NCI-H510A treated with DMSO at 0.1 percent for 48 hours (cell line): ENCODE measurements at places on chromosomes 7 and 10.
A peak's percentile ranks its signal among the peaks of the same experiment; 100 is the strongest.

GRCh38 chr7:28362812-28363211 is 49.5 kb upstream of the CREB5 start:
- no peak for DNase-seq

DNA sequence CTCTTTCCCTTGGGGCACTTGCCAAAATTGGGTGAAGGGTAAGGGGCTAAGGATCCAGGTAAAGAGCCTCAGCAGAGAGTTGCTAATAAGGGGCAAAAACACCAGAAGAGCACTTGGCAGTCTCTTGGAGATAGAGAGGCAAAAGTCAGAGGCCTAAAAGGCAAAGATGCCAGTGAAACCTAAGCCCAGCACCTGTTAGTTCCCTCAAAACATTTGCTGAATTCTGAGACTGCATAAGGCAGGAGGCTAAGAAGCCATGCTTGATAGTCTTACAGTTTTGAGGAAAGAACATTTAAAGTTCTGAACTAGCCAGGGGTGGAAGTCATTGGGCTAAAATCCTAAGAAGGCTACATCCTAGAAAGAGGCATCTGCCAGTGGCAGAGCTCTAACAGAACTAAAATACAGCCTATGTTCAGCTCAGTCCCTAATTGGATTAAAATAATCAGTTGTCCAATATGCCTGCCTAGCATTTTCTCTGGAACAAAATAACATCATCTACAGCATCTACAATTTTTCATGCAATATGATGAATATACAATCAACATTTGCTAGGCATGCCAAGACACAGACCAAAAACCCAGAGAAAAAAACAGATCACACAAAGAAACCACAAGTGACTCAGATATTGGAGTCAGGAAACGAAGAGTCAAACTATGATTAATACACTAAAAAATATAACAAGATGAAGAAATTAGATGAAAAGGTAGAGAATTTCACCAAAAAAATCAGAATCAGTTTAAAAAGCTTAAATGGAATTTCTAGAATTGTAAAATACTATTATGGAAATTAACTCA is 7.7 kb downstream of the HTR7 start:
- DNase-seq: no peak

- no peak for DNase-seq
Measured at GRCh38 chr7:158682456-158682855, 22.1 kb downstream of the NCAPG2 start.

DNA sequence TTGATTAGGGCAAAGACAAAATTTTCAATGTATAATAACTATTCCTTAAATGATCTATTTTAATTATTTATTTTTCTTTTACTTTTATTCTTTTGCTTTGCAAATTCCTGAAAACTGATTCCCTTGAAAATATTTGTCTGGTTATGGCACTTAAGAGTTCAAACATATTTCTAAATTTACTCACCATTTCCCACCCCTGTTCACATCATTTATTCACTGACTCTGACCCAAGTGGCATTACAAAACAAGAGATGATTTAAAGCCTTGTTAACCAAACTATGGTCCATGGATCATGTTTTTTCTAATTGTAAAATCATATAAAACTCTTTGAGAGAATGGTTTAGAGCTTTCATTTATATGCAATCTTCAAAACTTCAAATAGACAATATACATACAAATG is 1256.1 kb upstream of the LRRN3 start:
- no peak for DNase-seq

DNA sequence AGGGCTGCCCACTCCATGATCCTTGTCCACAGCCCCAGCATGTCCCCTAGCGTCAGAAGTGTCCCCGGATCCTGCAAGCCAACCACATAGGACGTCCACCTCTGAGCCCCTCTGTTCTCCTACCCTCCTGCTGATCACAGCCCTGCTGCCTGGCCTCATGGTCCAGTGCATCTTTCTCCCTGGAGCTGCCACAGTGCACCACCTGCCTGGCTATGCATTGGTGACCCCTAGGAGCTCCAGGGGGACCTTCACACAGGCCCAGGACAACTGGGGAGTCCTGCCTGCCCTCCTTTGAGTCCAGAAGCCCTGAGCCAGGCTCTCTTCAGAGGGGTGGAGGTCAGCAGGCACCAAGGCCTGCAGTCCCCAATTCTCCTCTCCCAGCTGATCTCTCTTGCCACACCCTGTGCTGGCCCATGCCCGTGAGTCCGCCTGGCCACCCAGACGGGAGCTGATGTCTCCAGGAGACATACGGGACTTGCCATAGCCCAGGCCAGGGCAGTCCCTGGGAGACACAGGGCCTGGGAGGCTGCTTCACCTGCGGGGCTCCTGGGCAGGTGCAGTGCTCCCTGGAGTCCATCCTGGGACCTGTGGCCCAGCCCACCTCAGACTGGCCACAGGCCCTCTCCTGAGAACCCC is 77.4 kb upstream of the RET start:
- DNase-seq: no peak

DNA sequence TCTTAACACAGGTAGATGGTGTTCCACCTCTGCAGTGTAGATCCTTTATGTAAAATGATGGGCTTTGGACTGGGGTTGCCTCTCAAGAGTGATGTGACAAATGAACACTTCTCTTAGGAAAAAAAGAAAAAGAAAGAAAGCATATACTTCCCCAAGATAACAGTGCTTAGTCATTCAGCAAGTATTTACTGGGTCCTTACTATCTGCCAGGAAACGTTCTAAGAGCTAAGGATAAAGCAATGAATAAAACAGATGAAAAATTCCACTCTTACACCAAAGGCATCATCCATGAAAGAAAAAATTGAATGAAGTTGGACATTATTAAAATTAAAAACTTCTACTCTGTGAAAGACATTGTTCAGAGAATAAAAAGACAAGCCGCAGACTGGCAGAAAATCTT is 177.3 kb downstream of the C7orf25 start:
- no peak for DNase-seq

GRCh38 chr7:143954135-143954534 is 509 bp upstream of the OR2F1 start:
- no peak for DNase-seq

- DNase-seq: no peak
Measured at GRCh38 chr10:50385624-50386023, 134.3 kb upstream of the ASAH2 start.

DNA sequence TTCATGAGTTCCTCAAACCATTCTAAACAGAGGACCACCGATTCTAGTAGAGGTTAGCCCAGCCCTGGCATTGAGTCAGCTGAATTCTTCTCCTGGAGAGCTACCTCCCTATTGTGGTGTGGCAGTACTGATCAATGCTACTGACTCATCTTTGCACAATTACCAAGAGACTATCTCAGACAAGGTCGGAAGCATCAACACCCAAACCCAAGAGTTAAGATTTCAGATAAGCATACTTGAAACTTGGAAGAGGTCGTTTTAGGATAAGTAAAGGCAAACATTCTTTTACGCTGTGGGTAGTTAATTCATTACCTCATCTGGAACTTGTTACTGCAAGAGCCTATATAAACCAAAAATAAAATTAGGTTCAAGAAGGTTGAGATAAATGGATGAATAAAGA is 154.6 kb upstream of the NRBF2 start:
- DNase-seq: no peak

DNA sequence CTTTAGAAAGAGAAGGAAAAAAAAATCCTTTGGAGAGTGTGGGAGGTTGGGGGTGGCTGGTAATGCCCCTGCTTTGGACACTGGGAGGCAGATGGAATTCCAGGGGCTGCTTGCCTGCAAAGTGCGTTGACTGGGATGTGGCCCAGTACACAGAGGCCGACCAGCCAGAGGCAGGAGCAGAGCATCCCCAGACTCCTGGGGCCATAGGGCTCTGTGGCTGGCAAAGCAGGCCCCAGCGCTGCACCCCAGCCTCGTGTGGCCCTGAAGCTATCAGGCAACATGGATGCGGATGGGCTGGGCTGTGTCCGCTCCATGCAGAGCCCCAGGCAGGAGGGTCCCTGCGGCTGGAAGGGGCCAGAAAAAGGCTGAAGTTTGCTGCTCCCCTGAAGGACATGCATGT is 361.6 kb upstream of the FZD8 start:
- no peak for DNase-seq

DNA sequence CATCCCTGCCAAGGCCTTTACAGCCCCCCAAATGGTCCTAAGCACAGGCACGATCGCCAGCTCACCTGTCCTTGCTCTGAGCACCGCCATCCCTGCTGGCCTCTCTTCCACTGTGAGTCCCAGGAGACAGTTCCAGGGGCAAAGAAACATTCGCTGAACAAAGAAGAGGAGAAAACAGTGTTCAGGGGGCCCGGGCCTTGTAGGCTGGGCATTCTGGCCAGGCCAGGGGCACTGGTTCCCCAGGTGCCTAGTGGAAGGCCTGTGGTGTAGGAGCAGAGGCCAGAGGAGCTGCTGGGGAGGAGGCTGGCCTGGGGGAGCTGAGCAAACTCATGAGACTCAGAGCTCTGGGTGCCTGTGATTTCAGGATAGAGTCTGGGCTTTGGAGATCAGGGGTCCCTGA is 22.6 kb downstream of the AQP1 start:
- DNase-seq: no peak

DNA sequence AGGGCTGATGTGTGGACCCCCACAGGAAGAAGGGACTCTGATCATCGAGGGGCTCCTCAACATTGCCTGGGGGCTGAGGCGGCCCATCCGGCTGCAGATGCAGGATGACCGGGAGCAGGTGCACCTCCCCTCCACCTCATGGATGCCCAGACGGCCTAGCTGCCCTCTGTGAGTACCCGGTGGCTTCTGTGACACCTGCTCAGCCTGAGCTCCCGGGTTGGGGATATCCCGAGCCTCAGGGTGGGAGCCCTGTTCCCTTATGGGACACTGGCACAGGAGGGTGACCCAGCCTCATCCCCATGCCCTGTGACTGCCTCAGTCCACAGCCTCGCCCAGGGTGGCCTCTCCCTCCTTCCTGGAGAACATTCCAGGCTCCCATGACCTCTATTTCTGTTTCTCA is 3.9 kb upstream of the DEPP1 start:
- no peak for DNase-seq

DNA sequence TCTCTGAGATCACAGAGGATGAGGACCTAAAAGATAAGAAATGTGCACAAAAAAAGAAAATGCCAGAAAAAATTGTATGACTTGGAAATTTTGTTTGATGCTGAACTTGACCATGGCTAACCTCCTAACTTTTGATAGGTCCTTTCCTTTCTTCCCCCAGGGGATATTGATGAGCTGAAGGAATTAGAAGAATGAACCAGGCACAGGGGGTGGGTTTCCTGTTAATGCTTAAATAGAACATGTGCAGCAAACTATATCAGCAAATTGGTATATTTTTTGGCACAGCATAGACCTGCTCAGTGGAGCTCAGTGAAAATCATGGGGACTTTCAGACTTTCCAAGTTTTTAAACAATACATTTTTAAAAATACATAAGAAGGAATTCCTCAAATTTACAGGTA is 300.7 kb downstream of the HDAC9 start:
- DNase-seq: no peak

DNA sequence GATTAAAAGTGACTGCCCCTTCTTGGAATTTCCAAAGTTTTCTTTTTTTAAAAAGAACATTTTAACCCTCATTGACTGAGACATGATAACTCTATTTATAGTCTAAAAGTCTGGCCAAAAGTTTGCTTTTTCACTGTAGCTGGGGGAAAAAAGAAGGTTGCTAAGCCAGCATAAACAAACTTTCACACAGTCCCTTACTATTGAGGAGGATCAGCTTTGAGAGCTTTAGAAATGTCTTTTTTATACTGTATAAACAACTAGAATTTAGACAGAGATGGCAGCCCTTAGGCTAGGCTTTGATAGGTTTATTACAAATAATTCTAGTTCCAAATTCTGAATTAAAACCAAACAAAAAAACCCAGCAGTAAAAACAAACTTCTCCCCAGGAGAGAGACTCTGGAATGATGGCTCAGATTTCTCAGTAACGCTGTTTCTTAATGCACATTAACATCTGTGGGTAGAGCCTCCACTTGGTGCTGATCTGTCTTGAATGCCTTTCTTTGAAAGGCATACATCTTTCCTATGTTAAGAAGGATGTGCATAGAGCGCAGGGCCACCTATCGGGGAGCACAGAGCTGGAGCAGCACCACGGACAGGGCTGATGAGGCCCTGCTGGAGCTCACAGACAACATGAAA is 100.9 kb upstream of the PDLIM1 start:
- DNase-seq: no peak

DNA sequence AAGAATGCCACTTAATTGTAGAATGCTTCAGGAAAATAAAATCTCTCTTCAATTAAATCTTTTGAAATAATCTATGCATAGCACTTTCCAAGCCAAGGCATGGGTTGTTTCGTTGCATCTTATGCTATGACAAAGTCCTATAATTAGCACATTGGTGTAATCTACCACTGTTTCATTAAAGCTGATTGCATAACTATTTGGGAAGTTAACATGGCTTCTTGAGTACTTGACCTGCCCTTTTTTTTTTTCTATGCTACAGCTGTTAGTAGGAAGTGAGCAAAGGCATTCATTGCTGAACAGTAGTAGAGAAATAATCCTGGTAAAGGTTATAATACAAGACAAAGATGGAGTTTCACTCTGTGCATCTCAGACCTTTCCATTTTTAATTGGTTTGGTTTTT is 557.2 kb upstream of the CELF2 start:
- DNase-seq: no peak

- DNase-seq: peak; percentile 87
Measured at GRCh38 chr7:73842067-73842976, at the start of gene METTL27. Gene METTL27 (minus strand): TSS chr7:73842516. CDS start chr7:73842140, 376 bp downstream.

- no peak for DNase-seq
Measured at GRCh38 chr10:31622978-31623377, 304.0 kb downstream of the ZEB1 start.

GRCh38 chr10:3812141-3812540 is 27.1 kb upstream of the KLF6 start:
- DNase-seq: no peak

- no peak for DNase-seq
Measured at GRCh38 chr7:80439894-80440821, 71.7 kb downstream of the GNAT3 start.

DNA sequence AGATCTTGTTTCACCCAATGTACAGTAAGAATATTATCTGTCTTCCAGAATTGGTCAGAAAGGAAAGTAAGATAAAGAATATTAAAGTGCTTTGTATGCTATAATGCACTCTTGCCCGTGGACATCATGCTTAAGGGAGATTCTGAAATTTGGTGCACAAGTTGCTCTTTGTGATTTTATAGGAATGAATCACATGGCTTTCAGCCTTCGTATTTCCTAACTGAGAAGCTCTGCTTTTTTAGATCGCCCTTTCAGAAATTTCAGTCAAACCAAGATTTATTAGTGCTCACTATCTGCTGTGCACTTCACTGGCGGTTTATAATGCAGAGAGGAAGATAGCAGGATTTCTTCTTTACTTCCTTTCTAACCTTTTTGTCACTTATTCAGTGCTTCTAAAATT is 1248.5 kb upstream of the LRRN3 start:
- DNase-seq: no peak

GRCh38 chr7:6385110-6385781 is 62.5 kb downstream of the DAGLB start:
- no peak for DNase-seq

DNA sequence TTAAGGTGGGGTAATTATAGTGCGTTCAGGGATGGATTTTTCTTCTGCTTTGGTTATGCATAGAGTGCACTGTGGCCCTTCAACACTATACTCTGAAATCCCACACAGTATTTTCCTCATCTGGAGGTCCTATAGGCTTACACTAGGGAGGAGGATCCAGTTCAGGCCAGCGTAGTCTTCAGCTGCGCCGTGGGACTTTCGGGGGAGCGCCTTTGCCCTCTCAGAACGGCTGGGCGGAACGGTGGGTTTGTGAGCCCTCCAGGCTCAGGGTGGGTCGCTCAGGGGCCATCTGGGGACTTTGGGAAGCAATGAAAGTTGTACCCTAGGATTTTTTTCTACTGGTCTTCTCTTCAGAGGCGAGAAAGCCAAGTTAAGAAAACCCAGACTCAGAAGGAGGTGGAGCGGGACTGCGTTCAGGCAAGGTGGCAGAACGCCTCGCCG is 652 bp upstream of the VPS26A start:
- DNase-seq: peak; percentile 76

GRCh38 chr10:90179696-90180407 is 478.5 kb downstream of the KIF20B start:
- no peak for DNase-seq
